ENCODE measurements at places on chromosomes 16 and 17. TPM values are rescaled to one million over a fixed set of nuclear protein-coding genes. Genes with fewer than 3 reads are reported as not detected.

The CACNG5 gene
- 12.2 TPM for total RNA-seq

The SHISA9 gene
- total RNA-seq: 22.4 TPM

The FAM20A gene
- total RNA-seq: 3.0 TPM

The C1QL1 gene
- total RNA-seq: 8.3 TPM

The DOK4 gene
- total RNA-seq: 62.5 TPM

The TPPP3 gene
- total RNA-seq: 36.2 TPM

The ARHGAP27 gene
- total RNA-seq: 4.2 TPM

The TBC1D3E gene
- not detected for total RNA-seq

The SERPINF2 gene
- not detected for total RNA-seq

The FAM234A gene
- 31.1 TPM for total RNA-seq

The PKMYT1 gene
- 2.3 TPM for total RNA-seq

The RHBDF2 gene
- total RNA-seq: 3.2 TPM

The MFAP4 gene
- total RNA-seq: 0.92 TPM

The DVL2 gene
- 56.1 TPM for total RNA-seq

The CNGB1 gene
- total RNA-seq: 21.9 TPM

The TBC1D3K gene
- not detected for total RNA-seq

The GAN gene
- total RNA-seq: 44.1 TPM

The NLRC3 gene
- total RNA-seq: 0.69 TPM

The CCL17 gene
- not detected for total RNA-seq

The HOXB7 gene
- not detected for total RNA-seq

The FOXF1 gene
- total RNA-seq: 0.92 TPM

The NPIPA5 gene
- total RNA-seq: 3.5 TPM

The RAMP2 gene
- total RNA-seq: 16.6 TPM

The KCNAB3 gene
- total RNA-seq: 3.7 TPM

The STAT5B gene
- total RNA-seq: 26.3 TPM

The EME1 gene
- 1.4 TPM for total RNA-seq

The TNFSF13 gene
- 1.6 TPM for total RNA-seq

The KRT24 gene
- not detected for total RNA-seq

The TBC1D26 gene
- 0.23 TPM for total RNA-seq

The CYTH1 gene
- total RNA-seq: 41.1 TPM
